ENCODE measurements at places on chromosomes 11 and 22.

DNA sequence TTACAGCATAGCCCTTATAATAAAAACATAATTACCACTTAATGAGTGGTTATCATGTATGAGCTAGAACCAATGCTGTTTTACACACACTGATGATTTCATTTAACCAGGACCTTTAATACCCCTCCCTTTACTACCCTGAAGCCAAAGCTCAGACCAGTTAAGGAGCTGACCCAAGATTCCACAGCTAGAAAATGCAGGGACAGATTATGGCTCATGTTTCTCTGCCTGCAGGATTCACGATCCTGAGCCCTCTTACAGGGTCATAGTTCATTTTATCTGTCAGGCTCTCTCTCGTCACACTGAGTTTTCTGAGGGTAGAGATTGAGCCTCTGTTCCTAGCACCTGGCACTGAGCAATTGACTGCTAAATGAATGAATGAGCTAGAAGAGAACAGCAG, 27.4 kb downstream of the TUB start:
- DNase-seq: no peak

DNA sequence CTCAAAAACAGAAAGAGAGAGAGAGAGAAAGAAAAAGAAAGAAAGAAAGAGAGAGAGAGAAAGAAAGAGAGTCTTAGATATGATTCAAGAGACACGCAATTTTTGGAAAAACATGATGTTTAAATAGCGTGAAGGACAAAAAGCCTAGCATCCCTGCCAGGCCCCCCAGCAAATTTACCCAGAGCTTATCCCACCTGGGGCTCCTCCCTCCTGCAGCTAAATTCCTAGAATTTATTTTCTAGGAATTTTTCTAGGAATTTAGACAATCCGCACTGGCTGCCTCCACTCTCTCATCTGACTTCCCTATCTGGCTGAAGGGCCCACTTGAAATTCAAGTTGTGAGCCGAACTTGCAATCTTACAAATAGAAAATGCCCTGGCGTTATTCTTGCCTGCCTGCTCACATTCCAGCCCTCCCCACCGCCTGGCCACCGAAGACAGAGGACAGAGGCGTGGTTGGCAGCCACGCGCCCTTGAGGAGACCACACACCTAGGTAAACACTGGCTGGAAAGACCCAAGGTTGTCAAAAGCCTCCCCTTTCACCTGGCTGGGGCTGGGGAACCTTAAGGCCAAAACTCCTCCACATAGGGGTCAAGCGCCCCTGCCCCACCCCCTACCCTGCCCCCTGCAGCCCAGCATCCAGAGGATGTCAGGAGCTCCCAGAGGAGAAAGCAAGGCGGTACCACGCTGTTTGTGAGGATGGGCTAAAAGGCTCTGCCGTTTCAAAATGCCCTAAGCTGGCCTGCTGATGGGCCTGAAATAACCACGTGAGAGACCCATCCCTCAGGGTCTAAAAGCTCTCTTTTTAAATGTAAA, 42.2 kb downstream of the AHNAK start:
- DNase-seq: no peak

GRCh38 chr11:36874291-36874690, 276.3 kb upstream of the RAG2 start:
- no peak for DNase-seq

DNA sequence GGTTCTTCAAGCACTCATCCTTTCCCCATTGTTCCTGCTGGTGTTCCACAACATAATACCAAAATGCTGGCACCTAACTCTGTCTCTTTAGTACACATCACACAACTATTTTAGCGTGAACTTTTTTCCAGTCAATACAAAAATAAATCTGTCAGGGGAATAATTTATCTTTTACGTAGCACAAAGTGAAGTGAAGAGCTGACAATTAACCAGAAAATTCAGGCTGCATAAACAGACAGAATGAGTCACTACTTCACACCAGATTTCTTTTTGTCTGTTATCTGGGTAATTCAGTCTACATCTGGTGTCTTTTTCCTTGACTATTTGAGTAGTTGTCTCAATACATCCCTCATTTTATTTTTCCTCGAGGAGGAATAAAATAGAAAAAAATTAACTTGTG, 7.9 kb upstream of the ETS1 start:
- no peak for DNase-seq

- peak; percentile 52 for DNase-seq
These were observed 774 bp upstream of the E2F8 start for GRCh38 chr11:19241260-19242178.

GRCh38 chr22:22201930-22202343, 42.6 kb upstream of the VPREB1 start:
- no peak for DNase-seq

DNA sequence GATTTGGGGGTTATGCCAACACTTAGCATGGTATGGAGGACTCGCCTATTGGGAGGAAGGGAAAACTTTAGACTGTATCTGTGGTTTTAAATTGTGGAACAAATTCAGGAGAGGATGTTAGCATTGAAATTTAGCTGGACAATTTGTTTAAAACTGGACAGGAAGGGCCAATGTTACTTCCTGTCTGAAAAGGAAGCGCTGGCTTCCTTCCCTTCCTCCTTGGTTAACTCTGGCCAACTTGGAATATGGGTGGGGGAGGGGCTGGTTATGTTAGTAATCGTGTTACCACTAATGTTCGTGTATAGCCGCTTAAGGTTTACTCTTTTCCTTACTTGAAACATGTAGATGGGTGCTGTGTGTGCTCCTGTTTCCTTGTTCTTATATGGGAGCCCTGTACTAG, 13.9 kb downstream of the CTNND1 start:
- DNase-seq: no peak

DNA sequence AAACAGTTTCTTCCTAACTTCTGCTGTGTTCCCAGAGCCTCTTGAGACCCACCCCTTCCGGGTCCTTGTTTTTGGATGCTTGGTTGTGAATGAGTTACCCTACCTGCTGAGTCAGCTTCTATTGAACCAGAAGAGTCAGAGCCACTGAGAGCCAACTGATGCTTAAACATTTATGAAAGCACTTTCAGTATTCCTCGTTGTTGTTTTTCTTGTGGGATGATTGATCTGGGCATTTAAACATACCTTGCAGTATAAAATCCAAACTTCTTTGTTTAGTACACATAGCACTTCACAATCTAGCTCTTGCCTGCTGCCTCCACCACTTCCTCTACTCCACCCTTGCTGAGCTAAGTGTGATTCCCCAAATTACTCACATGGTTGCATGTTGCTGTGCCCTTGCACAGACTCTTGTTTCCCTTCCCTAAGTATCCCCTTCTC, 5.5 kb downstream of the PRSS23 start:
- no peak for DNase-seq

DNA sequence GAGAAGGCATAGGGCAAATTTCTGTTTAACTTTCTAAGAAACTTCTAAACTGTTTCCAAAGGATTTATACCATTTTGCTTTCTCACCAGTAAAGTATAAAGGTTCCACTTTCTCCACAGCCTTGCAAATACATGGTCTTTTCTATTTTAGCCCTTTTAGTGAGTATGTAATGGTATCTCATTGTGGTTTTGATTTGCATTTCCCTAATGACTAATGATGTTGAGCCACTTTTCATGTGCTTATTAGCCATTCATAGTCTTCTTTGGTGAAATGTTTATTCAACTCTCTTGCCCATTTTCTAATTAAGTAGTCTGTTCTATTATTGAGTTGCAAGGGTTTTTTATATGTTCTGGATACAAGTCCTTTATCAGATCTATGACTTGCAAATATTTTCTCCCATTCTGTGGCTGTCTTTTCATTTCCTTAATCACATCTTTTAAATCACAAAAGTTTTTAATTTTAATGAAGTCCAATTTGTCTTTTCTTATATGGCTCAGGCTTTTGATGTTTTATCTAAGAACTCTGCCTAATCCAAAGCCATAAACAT, 83.8 kb upstream of the KCNQ1OT1 start:
- DNase-seq: no peak

DNA sequence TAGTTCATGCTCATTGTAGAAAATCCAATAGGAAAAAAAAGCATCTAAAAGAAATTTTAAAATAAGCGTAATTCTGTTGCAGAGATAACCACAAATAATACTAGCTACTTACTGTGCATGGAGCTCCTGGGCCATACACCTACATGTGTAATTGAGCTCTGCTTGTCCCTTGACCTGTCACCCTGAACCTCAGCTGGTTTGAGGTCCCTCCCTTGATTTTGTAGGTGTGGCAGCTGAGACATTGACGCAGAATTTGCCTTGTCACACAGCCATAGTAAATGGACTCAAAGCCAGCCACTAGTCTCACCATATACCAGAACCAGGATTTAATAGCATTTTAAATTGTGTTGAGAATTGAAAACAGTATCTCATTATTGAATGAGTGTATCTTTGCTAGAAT, 135.3 kb downstream of the MORC2 start:
- DNase-seq: no peak

DNA sequence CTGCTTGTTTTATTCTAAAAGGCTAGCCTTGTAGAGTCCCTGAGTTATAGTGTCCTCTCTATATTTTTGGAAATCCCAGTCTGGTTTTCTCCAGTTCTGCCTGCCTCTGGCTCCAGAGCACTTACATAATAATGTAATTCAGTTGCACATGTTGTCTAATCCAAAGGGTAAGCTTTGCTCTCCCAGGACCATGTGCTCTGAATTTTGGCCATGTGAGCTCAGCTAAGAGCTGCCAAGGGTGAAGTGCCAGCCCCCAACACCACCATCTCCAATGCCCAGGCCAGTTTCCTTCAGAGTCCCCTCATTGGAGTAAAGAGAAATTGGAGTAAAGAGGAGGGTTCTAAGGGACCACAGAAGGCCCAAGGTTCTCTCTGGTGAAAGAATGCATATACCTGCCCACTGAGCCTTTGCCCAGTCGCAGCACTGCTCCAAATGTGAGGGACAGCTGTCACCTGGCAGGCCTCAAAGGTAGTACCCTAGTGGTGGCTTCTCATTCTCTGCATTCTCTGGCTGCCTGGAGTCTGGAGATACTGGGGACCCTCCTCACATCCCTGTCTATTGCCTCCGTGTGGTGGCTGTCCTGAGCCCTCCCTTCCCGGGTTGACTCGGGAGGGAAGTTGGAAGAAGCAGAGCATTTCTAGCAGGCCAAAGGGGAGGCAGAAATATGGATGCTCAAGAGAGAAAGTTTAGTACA, 4.9 kb downstream of the CRY2 start:
- no peak for DNase-seq

- DNase-seq: no peak
These were observed 18.4 kb downstream of the SYT13 start for GRCh38 chr11:45267652-45268299.

DNA sequence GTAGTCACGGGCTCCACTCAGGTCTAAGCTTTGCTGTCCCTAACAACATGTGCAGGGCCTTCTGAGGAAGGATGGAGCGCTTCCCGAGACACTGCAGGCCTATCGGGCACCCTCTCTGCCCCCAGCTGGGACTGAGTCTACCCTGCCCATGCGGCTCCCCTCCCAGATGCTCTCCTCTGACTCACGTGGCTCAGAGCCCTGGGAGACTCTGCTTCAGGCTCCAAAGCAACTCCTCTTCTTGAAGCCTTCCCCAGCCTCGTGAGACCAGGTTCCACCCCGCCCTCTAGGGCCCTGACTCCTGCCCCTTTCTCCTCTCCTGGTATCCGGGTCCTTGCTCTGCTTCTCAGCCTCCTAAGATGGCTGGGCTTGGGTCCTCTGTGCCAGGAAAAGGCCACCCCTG, 28.4 kb upstream of the ARFGAP3 start:
- no peak for DNase-seq

DNA sequence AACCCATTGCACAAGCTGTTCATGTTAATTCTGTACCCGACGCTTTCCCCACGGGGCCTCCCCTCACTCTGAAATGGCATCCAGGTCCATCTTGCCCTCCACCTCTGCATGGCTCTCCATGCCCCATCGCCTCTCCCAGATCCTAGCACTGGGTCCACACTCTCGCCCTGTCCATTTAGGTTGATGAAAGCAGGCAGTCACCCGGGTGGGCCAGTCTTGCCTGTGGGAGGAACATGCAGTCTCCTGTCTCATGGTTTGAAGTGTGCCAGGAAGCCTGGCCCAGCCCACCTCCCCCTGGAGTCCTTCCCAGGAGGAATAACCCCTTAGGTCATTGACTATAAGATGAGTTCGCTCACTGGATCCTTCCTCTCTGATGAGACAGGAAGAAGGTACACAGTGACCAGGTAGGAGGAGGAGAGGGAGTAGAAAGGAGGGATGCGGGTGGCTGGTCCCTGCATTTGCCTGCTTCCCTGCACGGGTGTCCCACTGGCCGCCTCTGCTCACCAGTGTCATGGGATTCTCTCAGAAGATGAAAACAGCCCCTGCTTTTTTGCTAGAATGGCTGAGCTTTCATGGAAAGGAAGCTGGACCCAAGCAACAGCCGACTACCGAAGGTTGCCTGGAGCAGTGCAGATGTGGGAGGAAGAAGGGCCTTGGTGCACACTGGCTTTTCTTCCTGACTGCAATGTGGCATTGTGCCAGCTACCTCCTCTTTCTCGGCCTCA, 6.8 kb downstream of the TMEM121B start:
- no peak for DNase-seq

GRCh38 chr11:47390422-47390760, 12.0 kb upstream of the SPI1 start:
- DNase-seq: no peak

GRCh38 chr22:37196539-37197450, 8.7 kb upstream of the C1QTNF6 start:
- no peak for DNase-seq

- DNase-seq: no peak
These were observed 67.7 kb downstream of the NXPE2 start for GRCh38 chr11:114746013-114746412.

GRCh38 chr11:28245131-28245530, 136.9 kb downstream of the METTL15 start:
- no peak for DNase-seq

GRCh38 chr11:74086242-74086884, 77.5 kb upstream of the UCP3 start:
- no peak for DNase-seq

- DNase-seq: no peak
These were observed 6.4 kb downstream of the UNC93B1 start for GRCh38 chr11:67997475-67997921.

DNA sequence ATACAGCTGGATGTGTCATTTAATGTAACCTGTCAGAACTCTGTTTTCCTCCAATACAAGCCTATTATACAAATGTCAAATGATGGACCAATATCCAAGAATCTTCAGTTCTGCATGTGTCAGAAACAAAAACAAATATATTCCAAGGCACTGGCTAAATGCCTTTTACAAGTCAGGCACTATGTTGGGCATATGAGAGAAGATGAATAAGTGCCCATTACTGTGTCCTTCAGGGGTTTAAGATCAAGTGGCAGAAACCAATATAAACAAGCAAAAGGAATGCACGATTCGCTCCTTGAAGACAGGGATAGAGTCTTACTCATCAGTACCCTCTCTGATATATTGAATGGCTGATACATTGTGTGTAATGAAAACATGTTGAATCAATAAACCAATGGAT, 254.4 kb downstream of the TTC28 start:
- no peak for DNase-seq

DNA sequence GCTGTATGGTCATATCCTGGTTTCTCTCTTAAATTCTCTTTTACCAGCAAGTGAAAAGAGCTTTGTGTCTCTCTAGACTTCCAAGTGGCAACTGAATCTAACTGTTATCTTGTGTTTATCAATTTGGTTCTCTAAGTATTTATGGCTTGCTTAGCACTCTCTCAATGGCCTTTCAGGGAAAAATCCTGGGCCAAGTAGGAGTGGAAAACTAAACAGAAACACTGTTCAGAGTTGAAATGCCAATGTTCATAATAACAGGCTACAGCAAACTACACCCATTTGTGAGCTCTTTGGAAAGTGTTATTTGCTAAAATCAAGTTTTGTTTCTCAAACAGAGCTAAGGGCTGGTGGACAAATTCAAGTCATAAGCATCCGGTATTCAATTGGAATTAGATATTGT, 10.1 kb downstream of the MMP12 start:
- no peak for DNase-seq
